ENCODE measurements at places on chromosomes 7 and 10.
A peak's percentile ranks its signal among the peaks of the same experiment; 100 is the strongest.

- no peak for DNase-seq
Observed at GRCh38 chr10:78196396-78196795, 162.7 kb downstream of the RPS24 start.

DNA sequence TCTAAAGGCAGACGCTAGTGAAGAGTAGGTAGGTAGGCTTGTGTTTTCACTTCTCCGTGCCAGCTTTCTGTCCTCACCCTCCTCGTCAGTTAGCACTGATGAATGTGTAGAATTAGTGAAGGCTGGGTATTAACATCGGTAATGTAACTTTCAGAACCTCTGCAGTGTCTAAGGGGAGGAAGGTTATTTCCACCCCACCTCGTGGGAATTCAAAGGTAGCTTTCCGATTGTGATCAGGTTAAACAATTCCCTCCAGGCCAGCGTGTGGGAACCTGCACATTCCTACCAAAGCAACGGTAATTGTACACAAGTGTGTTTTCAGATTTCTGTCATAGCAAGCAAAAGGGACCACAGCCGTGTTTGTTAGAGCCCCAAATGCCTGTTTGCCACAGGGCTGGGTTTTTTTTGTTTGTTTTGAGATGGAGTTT, 405.0 kb upstream of the GALNT17 start:
- no peak for DNase-seq

DNA sequence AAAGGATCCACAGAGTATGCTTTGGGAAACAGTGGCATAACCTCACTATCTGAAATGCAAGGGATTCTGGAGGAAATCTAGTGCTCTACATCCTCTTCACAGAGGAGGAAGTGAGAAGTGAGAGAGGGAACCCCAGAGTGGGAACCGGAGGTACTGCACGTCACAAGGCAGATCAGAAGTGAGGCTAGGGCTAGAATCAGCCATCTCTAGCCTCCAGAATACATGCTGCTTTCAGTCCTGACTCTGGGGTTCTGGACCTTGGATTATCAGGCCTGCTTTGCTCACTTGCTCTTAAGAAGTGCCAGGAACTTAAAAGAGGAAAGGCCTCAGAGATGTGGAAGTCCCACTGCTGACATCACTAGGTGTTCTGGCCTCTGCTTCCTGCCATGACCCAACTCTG, 25.7 kb downstream of the ZNF503 start:
- no peak for DNase-seq

DNA sequence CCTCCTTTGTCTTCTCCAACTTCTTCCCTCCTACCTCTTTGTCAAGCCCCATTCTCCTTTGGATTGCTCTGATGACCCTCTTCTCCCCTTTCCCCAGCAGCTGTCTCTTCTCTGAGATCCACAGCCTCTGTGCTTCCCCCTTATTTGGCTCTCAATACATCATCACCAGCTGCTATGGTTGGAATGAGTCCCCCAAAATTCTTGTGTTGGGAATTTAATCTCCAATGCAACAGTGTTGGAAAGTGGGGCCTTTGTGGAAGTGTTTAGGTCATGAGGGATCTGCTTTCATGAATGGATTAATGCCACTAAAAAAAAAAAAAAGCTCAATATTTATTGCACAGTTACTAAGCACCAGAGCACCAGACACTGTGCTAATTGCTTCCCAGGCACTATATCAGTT, 39.2 kb upstream of the FRMD4A start:
- DNase-seq, result peak; percentile 33

GRCh38 chr10:77679217-77679616, 41.6 kb upstream of the KCNMA1 start:
- no peak for DNase-seq

- no peak for DNase-seq
Observed at GRCh38 chr7:32048970-32049491, 21.2 kb downstream of the PDE1C start.

Measured in muscle of arm (tissue), 14 donors.